Hematopoietic multipotent progenitor cell treated with erythropoietin and hydrocortisone succinate and interleukin-3 and kit ligand, for 17 days (in vitro differentiated cells): ENCODE measurements at places on chromosomes 6 and 20.

DNA sequence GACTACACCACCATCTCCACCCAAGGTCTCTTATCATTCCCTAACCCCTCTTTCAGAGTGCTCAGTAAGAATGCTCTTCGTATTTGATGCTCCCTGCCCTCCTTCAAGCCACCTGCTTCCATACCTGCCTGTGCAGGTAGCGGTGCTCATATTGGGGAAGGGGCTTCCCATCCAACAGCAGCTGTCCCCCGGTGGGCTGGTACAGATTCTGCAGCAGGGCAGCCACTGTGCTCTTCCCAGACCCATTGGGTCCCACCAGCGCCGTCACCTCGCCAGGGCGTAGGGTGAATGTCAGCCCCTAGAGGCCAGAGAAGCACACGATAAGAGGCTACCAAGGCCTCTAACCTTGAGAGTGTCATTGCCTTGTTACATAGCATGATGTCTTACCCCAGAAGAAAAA lies 3.9 kb upstream of the PSMB8 start:
- DNase-seq: no peak

DNA sequence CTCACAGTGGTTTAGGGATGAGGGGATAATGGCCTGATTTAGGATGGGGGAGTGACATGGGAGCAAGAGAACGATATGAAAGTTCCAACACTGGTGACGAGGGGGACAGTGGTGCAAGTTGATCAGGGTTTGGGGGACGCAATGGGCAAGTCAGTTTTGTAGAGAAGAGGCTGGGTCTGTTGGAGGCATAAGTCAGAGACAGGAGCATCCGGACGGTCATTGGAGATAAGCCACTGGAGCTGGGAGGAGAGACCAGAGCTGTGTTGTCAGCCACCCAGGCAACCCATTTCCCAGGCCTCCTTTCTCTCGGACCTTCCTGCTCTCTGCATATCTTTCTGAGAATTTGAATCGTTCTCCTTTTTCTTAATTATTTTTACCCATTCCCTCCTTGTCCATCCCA lies 9.5 kb downstream of the DNPH1 start:
- DNase-seq: no peak

- no peak for DNase-seq
Observed at GRCh38 chr6:140867336-140867735, 1265.4 kb upstream of the GJE1 start.

- no peak for DNase-seq
Observed at GRCh38 chr6:23021487-23021886, 452.1 kb downstream of the HDGFL1 start.

- DNase-seq: no peak
Observed at GRCh38 chr6:82397962-82398692, 34.5 kb downstream of the TPBG start.

- no peak for DNase-seq
Observed at GRCh38 chr6:44498436-44498835, 110.9 kb downstream of the CDC5L start.
